ENCODE measurements at places on chromosomes 2 and 18.

GRCh38 chr2:29463181-29463900 lies 348.1 kb downstream of the CLIP4 start:
- DNase-seq = no peak

DNA sequence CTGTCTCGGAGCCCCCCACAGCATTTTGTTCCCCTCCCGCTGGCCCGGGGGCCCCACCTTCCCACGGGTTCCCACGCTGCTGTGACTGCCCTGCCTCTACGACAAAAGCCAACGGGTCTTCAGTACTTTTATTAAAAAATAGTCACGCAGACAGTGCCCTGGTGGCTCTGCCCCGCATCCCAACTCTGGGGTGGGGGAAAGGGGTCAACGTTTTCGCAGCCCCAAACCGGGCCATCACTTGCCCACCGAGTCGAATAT lies 1.0 kb downstream of the UCN start:
- no peak for DNase-seq

GRCh38 chr18:62842898-62843297 lies 127.6 kb downstream of the PHLPP1 start:
- no peak for DNase-seq

GRCh38 chr2:98759827-98760625 lies 29.1 kb upstream of the MGAT4A start:
- DNase-seq = no peak

GRCh38 chr2:176854878-176855277 lies 357.7 kb upstream of the HNRNPA3 start:
- no peak for DNase-seq

DNA sequence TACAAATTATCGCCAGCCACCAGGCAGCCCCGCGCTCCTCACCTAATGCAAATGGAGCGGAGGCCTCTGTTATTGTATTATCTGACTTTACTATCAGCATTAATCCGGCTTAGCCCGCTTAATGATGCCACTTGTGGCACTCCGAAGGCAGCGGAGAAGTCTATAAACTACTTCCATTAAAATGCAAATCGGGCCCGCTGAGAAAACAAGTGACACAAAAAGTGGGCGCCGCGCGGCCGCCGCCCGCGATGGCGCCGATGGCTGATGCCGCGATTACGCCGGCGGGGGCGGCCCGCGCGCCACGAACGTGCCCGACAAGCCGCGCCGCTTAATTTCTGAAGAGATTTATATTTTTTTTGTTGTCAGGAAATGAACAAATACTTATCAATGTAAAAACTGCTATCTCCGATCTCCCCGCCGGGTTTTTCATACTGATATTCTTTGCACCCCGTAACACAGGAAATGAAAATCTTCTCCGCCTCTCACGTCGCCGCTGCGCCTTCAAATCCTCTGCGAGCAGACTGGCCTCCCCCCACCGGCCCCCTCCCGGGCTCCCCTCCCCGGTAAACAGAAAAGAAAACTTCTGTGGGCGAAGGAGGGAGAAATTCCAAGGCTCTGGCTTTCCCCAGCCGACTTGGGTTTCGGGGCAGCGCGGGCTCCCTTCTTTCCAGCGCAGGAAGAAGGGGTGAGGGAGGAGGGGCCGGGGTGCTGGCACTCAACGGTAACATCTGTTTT lies 221.8 kb downstream of the INSIG2 start:
- peak; percentile 8 for DNase-seq

GRCh38 chr18:59325965-59326364 lies 7.5 kb upstream of the CPLX4 start:
- no peak for DNase-seq

- no peak for DNase-seq
Observed at GRCh38 chr2:190093793-190094192, 31.3 kb upstream of the MSTN start.
